ENCODE measurements at places on chromosomes 4 and X. TPM values are rescaled to one million over a fixed set of nuclear protein-coding genes. Genes with fewer than 3 reads are reported as not detected.

Gene GPR82
- not detected for total RNA-seq

Gene SAP30
- total RNA-seq, result 31.3 TPM

Gene EPHA5
- total RNA-seq, result not detected

Gene SLC25A43
- 21.7 TPM for total RNA-seq

Gene TRAM1L1
- 0.57 TPM for total RNA-seq

Gene NOP14
- total RNA-seq, result 52.1 TPM

Gene PDHA2
- 0.13 TPM for total RNA-seq

Gene FOXR2
- not detected for total RNA-seq

Gene ZAR1
- not detected for total RNA-seq

Gene SHISA3
- total RNA-seq, result 24.2 TPM

Gene SHROOM2
- total RNA-seq, result 14.1 TPM

Gene USP27X
- 2.7 TPM for total RNA-seq

Gene SRD5A3
- total RNA-seq, result 10.0 TPM

Gene UTP3
- 34.7 TPM for total RNA-seq

Gene AKAP4
- not detected for total RNA-seq

Gene FGFBP2
- total RNA-seq, result not detected

Gene TENM3
- total RNA-seq, result 25.7 TPM

Gene STAP1
- total RNA-seq, result not detected

Gene HTR2C
- not detected for total RNA-seq

Gene CXorf49
- not detected for total RNA-seq

Gene DRP2
- 0.80 TPM for total RNA-seq

Gene ADH1B
- total RNA-seq, result not detected

Gene RBM46
- total RNA-seq, result not detected

Gene AGTR2
- not detected for total RNA-seq
